ENCODE measurements at places on chromosomes 2 and 18. TPM values are rescaled to one million over a fixed set of nuclear protein-coding genes. Genes with fewer than 3 reads are reported as not detected.

GRCh38 chr2:165957030-165957675 lies 3.6 kb upstream of the TTC21B start:
- H3K27me3 ChIP-seq = no peaks in the 10 kb centered on the region
- no peak for DNase-seq
- no peaks in the 10 kb centered on the region for H3K36me3 ChIP-seq
- no peak overlapping the region for H3K4me3 ChIP-seq
- H3K4me1 ChIP-seq = no peaks in the 10 kb centered on the region

DNA sequence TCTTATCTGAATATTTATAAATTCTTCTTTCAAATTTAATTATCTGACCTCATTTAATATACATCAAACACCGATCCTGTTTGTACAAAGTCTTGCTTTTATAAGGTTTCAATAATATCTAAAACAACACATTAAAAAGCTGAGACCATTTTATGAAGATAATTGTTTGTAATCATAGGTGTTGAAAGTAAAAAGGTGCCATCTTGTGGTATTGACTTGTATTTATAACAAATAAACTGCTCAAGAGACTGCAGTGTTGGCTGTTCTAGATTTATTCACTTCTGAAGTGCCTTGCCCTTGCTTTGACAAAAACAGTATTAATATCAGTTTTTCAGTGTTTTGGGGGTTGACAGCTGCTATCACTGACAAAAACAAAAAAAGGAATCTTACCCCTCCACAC lies 286.8 kb upstream of the HNMT start:
- H3K4me1 ChIP-seq = peaks cover 5% of the 10 kb centered on the region
- no peak overlapping the region for H3K4me3 ChIP-seq
- no peak overlapping the region for H3K27ac ChIP-seq
- no peak for DNase-seq
- H3K36me3 ChIP-seq = no peaks in the 10 kb centered on the region
- H3K27me3 ChIP-seq = no peaks in the 10 kb centered on the region

DNA sequence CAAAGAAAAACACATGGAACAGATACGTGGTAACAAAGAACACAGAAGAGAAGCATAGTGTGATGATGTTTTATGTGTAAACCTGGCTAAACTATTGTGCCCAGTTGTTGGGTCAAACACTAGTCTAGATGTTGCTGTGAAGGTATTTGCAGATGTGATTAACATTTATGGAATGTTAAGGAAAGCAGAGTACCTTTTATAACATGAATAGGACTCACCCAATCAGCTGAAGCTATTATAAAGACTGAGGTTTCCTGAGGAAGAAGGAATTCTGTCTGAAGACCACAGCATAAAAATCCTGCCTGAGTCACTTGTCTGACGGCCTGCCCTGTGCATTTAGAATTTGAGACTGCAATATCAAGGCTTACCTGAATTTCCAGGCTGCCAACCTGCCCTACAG lies 253.1 kb downstream of the DYM start:
- no peaks in the 10 kb centered on the region for H3K4me1 ChIP-seq
- H3K27me3 ChIP-seq = no peaks in the 10 kb centered on the region
- peaks cover 6% of the 10 kb centered on the region for H3K36me3 ChIP-seq
- no peak overlapping the region for H3K4me3 ChIP-seq
- H3K27ac ChIP-seq = no peak overlapping the region

DNA sequence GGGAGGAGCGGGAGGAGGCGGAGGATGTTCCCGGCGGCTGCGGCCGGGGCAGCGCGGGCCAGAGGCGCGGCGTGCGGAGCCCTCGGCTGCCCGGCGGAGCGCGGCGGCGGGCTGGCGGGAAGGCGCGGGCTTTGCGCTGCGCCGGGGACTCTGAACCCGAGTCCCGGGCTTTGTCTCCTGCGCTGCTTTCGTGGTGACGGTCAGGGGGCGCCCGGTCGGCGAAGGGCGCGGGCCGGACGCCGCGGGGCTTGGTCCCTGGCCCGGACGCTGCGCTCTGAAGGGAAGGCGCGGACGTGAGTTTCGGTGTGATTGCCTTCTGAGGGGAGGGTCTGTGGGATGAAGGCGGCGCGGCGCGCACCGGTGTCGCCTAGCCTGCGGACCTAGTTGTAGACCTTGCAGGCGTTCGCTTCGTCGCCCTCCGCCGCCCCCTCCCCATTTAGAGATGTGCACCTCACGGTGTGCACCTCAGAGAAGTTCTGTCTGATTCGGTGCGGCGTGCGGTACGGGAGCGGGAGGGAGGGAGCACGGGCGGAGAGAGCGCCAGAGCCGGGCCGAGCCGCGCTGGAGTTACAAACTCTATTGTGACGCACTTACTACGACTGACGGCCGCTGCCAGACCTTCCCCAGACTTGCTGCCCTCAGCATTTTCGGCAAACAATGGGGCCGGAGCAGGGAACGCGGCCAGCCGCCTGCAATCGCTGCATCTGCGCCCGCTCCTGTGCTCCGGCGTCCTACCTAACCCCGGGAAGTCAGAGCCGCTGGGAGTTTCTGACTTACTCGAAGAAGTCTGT lies 2.1 kb downstream of the BCL2L11 start:
- H3K36me3 ChIP-seq = peaks cover 34% of the 10 kb centered on the region
- peaks cover 43% of the 10 kb centered on the region for H3K4me1 ChIP-seq
- peaks cover 25% of the 10 kb centered on the region for H3K27me3 ChIP-seq
- peak overlapping the region; percentile 96 for H3K27ac ChIP-seq
- peak overlapping the region; percentile 93 for H3K4me3 ChIP-seq

DNA sequence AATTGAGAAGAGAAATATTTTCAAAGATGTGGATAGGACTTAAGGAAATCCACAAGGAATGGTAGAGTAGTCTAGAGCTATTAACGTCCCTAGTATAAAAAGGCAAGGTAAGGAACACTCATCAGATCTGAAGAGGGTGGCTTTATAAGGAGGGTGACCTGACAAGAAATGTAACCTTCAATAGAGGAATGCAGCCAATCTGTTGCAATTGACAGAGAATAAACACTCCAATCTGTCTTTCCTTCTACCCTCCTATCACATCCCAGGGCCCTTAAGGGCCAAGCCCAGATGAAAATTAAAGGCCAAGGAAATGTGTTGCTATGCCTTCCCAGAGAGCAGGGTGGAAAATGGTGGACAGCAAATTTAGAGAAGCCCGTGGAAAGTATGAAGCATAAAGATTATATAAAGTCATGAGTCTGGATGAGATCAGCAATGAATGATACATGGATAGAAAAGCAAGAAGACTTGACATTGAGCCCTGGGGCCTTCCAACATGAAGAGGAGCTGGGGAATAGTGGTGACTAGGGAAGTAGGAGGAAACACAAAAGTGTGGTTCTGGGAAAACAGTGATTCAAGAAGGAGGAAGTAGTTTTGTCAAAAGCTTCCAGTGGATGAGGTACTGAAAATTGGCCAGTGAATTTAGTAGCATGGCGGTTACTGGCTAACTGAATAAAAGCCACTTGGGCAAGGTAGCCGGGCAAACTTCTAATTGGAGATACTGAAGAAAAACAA lies 270.6 kb upstream of the TANK start:
- no peak overlapping the region for H3K4me3 ChIP-seq
- H3K36me3 ChIP-seq = no peaks in the 10 kb centered on the region
- DNase-seq = no peak
- H3K27me3 ChIP-seq = no peaks in the 10 kb centered on the region
- H3K4me1 ChIP-seq = no peaks in the 10 kb centered on the region
- no peak overlapping the region for H3K27ac ChIP-seq

DNA sequence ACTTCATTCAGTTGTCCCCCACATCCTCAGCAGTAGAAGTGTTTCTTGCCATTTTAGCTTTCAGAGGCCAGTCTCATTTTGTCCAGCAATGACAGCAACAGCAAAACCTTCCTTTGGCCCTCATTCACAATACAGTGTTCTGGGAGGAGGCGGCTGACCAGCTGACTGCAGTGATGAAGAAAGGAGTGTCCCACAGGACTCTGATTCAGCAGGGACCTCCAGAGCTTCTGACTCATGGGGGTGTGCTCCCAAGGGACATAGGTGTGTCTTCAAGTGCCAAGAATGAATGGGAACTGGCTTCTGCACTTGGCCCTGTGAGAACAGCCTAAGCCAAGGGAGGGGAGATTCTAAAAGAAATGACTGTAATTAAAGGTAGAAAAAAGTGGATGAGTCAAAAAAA lies 147.0 kb upstream of the PELI1 start:
- H3K4me3 ChIP-seq = no peak overlapping the region
- H3K4me1 ChIP-seq = peaks cover 31% of the 10 kb centered on the region
- H3K36me3 ChIP-seq = no peaks in the 10 kb centered on the region
- H3K27me3 ChIP-seq = peaks cover 3% of the 10 kb centered on the region
- no peak overlapping the region for H3K27ac ChIP-seq
- no peak for DNase-seq

Gene RBM44
- total RNA-seq = 0.24 TPM
